Breast epithelium (tissue), 4 donors: ENCODE measurements at places on chromosomes 2 and 18. TPM values are rescaled to one million over a fixed set of nuclear protein-coding genes. Genes with fewer than 3 reads are reported as not detected.

Gene HOXD13
- total RNA-seq, result not detected

Gene POLE4
- total RNA-seq, result 46.5 TPM

Gene POTEJ
- not detected for total RNA-seq

Gene POTEC
- total RNA-seq, result 4.9 TPM

DNA sequence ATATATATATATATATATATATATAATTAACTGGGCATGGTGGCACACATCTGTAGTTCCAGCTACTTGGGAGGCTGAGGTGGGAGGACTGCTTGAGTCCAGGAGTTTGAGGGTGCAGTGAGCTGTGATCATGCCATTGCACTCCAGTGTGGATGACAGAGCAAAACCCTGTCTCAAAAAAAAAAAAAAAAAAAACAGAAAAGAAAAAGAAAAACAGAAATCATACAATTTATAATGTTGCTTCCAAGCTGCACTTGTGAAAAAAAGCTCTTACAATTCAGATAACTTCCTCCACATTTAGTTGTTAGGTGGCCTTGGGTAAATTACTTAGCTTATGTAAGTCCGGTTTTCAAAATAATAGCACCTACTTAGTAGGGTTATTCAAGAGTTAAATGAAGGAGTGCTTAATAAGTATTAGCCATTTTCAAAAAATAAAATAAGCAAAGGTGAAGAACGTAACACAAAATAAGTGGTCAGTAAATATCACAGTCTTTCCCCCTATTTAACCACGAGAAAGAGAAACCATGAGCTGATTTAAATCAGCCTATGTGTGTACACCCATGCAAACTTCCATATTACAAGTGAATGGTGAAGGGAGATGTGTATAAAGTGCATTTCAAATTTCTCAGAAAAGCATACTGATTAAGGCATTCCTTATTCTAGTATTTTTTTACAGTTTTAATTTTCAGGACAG lies 2.3 kb downstream of the WIPF1 start:
- DNase-seq, result no peak

DNA sequence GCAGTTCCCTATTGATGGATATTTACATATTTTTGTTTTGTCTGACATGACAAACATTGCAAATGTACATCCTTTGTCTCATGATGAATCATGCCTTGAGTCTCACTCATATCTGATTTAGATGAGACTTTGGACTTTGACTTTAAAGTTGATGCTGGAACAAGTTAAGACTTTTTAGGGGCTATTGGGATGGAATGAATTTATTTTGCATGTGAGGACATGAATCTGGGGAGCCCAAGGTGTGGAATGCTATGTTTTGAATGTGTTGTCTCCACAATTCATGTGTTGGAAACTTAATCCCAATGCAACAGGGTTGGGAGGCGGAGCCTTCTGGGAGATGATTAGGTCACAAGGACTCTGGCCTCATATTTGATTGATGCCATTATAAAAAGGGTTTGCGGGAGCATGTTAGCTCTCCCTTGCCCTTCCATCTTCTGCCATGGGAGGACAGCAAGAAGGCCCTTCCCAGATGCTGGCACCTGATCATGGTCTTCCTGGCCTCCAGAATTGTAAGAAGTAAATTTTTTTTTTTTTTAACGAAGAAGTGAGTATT lies 29.1 kb upstream of the INO80D start:
- DNase-seq, result no peak

DNA sequence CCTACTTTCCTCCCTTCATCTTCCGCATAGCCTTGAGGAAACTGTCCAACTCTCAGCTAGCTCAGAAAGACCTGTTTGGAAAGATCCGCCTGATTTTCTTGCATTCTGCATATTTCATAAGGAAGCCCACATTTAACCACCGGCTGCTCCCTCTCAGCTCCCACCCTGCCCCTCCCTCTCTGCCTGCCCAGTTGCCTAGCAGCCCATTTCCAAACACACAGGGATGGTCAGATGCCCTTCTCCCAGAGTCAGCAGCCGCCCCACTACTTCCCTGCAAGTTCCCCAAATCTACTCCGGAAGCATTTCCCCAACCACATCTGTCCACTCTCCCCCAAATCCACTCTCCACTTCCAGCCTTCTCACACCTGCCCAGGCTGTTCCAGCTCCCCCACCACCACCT lies 96.0 kb downstream of the TNS1 start:
- no peak for DNase-seq

DNA sequence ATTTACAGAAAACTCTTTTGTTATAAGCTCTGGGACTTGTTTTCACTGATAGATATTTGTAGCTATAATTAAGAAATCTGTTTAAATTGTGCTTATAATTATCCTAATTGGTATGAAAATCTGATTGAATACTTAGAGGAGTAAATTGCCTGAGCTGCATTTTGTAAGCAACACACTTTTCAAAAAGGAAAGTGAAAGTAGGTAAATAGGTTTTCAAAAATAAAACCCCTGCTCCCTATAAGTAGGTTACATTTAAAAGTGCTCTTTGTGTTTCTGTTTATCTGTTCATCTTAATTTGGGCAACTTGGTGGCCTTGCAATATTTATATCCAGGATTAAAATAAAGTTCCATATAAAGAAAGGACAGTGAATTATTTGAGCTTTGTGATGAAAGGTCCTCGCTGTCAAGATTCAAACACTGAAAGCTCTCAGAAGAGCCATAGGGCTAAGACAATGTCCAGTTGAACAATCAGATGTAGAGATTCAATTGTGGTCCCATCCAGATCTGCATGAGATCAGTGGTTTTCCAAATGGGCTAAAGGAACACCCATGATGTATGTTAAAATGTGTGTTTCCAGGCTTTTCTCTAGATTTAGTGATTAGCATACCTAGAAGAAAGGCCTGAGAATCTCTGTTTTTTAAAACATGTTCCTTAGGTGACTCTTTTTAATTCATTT lies 371.6 kb downstream of the RPRM start:
- no peak for DNase-seq

DNA sequence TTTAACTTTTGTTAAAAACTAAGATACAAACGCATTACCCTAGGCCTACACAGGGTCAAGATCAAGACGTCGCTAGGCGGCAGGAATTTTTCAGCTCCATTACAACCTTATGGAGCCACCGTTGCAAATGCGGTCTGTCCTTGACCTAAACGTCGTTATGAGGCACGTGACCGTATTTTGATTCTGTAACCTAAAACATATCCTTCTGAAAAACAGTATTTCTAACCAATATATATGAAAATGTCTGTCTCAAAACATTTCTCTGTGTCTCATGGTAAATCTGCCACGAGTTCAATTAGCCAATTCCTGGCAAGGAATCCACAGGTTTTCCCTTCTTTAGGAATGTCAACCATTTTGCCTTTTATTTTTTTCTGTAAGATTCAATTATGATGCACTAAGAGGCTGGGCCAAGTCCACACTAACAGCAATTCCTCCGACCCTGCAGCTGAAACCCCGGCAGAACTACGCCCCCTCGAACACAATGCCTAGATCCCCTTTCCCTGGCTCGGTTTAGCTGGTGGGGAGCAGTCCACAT lies 1.7 kb downstream of the RTN4 start:
- no peak for DNase-seq

DNA sequence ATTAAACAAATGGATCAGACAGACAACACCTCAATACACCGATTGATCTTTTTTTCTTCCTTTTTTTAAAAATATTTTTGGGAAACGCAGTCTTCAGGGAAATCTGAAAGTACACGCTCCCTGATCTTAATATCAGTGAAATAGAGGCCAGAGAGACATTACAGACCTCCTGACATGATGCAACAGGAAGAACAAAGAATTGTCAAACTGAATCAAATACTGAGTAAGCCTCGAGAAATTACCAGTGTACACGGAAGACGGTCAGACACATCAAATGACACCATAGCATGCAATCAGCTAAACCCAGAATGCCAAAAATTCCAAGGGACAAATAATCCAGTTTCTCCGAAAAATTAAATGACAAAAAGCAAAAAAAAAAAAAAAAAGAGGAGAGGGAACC lies 80.2 kb upstream of the NFU1 start:
- no peak for DNase-seq

DNA sequence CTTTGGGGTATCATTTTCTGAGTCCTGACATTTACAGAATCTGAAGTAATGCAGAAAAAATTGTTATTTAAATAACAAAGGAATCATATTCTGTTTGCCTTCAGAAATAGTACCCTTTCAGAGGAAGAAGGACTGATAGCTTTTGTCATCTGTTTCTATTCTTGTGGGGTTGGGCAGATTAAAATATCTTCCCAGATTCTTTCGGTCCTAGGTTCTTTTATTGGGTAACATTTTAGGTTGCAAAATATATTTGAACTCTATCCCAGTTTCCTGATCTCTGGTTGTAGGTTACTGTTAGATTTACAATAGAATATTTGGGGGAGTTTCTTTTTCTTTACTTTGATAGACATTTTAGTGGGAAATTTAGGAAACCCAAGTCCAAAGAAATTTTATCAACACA lies 550.5 kb downstream of the SPAG16 start:
- DNase-seq, result no peak
